Esophagus mucosa (tissue), 1 donor: ENCODE measurements at places on chromosomes 7 and 10. TPM values are rescaled to one million over a fixed set of nuclear protein-coding genes. Genes with fewer than 3 reads are reported as not detected.

The EVX1 gene
- total RNA-seq: not detected

The SNX13 gene
- total RNA-seq: 32.1 TPM

The NUTM2A gene
- 0.40 TPM for total RNA-seq

The ECHDC3 gene
- total RNA-seq: 17.8 TPM

The WDR86 gene
- 0.48 TPM for total RNA-seq
